Stimulated activated CD4-positive, alpha-beta T cell treated with anti-CD3 and anti-CD28 coated beads, Interleukin-2, amount 100 ng/mL, for 4 hours (primary cell): ENCODE measurements at places on chromosomes 3 and 15.

- no peak for DNase-seq
These were observed 5.3 kb downstream of the SH2D7 start for GRCh38 chr15:78097667-78098066.

DNA sequence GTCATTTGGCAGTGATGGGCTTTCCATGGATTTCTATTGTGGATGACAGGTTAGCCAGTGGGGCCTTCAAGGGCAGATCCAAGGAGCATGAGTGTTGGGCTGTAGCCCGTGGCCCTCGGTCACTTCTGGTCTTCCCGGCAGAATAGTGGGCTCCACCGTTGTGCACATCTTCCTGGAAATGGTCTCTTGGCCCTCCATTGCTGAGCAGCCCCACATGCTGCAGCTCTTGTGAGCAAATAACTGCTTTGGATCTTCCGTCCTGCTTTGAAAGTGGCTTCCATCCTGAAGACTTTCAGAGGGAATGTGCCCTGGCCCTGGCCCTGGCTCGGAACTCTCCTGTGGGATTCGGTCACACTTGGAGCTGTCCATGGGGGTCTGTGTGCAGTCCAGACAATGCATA lies 102.8 kb downstream of the SNRPN start:
- no peak for DNase-seq

GRCh38 chr3:146416366-146416765 lies 53.0 kb downstream of the PLSCR2 start:
- no peak for DNase-seq

- DNase-seq: no peak
These were observed 15.9 kb downstream of the ZNF860 start for GRCh38 chr3:31997500-31997899.

- no peak for DNase-seq
These were observed 17.4 kb downstream of the ONECUT1 start for GRCh38 chr15:52772766-52773165.

DNA sequence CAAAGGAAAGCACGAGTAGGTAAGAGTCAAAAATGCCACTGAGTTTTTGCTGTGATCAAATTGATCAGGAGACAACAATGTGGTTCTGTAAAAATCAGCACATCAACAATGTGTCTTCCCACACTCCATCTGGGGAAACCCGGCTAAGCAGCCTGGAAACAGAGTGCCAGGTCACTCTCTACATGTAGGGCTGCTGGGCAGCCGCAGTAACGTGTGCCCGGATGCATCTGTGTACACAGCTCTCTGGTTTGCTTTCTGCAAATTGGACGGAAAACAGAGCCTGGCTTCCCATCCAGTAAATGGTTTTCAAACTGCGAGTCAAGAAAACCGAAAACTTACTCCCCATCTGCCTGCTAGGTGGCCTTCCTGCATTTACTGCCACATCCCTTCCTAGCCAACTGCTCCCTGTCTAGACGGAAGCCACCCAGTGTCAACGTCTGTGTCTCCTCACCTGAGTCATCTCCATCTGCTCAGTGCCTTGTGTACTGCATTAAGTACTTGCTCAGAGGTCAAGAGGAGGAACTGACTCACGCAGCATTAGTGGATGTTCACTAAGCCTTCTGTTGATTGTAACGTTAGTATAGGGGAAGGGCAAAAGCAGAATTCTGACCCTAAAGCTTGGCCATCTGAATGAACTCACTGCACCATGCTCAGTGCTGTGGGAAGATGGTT lies 124.1 kb downstream of the TJP1 start:
- DNase-seq: no peak

DNA sequence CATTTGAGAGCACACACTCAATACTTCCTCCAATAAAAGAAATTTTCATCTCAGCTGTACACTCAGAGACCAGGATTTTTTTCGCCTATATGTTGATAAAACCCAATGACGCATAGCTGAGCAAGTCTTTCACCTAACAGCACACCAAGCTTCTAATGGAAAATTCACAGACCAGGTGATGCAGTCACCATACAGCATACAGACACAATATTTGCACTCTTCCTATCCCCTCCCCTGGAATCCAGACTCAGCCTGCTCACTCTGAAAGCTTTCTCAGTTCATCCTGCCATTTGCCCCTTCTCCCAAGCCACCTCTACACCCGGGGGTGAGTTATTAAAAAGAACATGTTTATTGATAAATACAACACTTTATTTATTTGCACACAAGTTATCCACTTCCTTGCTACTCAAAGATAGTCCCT lies 1.7 kb downstream of the TBC1D5 start:
- DNase-seq: no peak

GRCh38 chr3:130828948-130829947 lies 64.6 kb upstream of the ATP2C1 start:
- DNase-seq: no peak

DNA sequence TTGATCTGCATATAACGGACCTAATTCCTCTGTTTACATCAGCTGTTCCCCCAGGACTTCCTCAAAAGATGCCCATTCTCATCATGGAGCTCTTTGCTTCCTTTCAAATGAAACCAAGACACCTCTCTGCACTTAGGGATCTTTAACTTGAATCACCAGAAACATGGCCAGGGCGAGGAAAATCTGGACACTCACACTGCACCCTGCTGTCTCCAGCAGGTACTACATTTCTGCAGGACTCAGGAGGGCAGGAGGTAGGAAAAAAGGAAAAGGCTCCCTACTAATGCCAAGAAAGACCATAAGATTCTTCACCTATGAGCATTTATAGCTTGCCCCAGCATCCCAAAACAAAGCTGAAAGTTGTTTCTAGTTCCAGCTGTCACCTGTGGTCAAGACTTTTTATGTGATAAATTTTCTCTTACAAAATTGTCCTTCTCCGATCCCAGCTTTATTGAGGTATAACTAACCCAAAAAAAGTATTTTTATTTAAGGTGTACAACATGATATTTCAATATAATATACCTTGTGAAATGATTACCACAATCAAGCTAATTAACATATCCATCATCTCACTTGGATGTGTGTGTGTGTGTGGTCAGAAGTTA lies 87.3 kb upstream of the C15orf61 start:
- no peak for DNase-seq

- DNase-seq: no peak
These were observed 17.0 kb upstream of the ANO10 start for GRCh38 chr3:43638594-43639447.

DNA sequence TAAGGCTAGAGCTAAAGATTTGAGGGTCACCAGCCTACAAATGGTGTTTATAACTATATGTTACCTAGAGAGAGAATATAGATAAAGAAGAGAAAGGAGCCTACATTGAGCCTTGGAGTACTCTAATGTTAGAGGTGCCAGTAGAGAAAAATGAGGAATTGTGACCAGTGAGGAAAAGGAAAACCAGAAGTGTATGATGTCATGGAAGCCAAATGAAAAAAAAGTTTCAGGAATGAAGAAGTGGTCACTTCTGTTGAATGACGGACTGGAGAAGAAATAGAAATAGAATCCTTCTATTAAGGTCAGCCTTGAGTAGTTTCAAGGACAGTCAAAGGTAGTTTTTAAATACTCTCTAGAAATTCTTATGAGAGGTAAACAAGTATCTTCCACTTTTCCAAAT lies 51.2 kb upstream of the MLF1 start:
- DNase-seq: no peak

DNA sequence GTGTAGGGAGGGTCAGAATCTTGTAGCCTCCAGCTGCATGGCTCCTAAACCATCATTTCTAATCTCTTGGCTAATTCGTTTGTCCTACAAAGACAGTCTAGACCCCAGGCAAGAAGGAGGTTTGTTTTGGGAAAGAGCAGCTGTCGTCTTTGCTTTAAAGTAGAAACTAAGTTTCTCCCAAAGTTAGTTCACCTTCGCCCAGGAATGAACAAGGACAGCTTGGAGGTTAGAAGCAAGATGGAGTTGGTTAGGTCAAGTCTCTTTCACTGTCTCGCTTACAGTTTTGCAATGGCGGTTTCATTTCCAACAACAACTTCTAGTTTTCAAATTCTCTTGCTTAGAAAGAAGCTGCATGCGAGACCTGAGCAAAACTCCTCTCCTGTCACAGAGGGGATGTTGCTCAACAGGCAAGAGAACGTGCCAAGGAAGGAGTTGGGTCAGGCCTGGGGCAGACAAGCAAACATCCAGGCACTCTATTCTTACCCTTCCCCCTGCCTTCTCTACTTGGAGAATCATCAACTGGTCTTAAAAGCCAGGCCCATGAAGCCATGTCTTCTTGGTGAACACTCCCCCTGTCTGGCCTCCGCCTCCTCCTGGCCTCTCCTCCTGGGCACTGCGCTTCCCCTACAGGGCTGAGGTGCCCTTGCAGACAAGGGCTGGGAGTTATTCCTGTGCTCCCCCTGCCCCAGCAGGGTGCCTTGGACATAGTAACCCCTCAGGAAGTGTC lies 57.6 kb downstream of the TMEM44 start:
- DNase-seq: no peak

DNA sequence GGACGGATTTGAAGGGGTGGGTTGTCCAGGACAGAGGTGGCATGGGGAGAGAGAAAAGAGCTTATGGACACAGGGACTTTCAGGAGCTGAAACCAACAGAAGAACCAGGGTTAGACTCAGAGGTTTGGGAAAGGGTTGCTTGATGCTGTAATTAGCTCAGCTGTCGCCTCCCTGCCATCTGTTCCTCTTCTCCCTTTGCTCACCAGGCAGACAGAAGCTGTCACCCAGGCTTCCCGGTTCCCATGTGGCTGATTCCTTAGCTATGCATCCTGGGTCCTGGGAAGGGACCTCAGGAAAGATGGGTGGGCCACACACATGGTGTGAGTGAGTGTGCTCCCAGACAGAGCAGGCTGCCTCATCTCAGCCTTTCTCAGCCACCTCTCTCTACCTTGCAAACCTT lies 14.1 kb downstream of the PTPN23 start:
- DNase-seq: no peak

- DNase-seq: no peak
These were observed 18.2 kb upstream of the ADPGK start for GRCh38 chr15:72801590-72802325.

DNA sequence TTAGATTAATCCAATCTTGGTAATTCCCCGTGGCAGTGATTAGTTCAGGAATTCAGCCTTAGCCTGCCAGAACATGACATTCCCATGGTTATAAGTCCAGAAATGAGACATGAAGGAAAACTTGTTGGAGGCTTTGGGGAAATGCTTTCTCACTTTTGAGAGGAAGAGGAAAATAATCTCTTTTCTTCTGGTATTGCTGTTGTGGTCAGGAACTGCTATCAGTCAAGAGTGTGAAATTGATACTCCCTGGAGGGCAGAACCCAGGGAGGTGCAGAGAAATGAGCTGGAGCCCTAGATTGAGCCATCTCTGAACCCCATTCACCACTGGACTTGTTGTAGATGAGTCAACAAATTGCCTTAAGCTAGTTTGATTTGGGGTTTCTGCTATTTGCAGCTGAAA lies 38.6 kb upstream of the APH1B start:
- DNase-seq: no peak

DNA sequence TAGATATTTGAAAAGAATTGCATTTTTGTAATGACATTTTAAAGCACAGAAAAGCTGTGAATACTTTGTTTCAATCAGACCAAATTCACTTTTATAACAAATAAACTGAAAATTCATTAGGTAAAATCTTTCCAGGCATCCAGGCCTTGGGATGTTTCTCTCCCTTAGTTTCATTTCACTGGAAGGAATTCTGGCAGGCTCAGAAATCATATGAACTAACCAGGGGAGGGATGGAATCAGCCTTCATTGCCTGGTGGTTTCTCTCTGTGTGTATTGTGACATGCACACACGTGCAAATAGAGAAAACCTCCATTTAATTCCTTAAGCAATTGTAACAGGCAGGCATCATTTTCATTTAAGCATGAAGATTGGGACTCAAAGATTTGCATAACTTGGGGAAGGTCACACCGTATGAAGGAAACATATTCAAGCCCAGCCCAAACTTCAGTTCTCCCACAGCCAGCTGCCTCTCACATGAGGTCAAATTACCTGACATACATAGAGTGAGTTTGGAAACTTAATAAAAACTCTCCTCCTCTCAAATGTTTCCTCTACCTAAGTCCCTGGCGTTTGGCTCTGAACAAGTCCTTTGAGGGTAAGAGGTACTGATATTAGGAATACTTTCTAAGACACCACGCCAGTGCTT lies 376.1 kb upstream of the MCTP2 start:
- DNase-seq: no peak

GRCh38 chr3:192867645-192868044 lies 50.0 kb downstream of the MB21D2 start:
- DNase-seq: no peak

DNA sequence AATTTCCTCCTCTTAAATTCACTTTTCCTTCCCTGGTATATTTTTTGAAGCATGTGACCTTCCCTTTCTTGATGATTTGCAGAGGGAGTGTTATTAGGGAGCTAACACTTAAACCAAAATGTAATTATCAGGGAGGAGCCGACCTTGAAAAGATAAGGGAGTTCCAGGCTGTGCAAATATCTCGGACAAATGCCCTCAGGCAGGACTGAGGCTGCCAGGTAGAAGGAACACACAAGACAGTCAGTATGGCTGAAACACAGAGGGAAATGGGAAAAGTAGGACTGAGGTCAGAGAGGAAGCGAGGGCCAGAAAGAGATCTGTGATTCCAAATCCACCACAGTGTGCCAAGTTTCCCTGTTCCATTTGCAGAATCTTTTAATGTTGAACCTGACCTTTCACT lies 221.0 kb downstream of the CNTN3 start:
- no peak for DNase-seq

- DNase-seq: no peak
These were observed 223.5 kb upstream of the PROK2 start for GRCh38 chr3:72008226-72008996.

DNA sequence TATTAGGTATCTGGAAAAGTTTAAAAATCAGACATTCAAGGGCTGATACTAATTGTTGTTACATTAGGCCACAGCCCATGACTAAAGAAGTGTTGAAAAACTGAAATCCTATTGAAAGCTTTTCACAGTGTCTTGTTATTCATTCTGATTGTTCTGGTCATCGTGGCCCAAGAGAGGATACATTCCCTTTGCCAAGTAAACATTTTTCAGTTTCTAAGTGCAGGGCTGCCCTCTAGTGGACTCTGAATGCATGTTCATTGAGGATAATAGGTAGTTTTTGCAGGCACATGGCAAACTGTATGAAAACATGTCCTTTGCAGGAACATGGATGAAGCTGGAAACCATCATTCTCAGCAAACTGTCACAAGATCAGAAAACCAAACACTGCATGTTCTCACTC lies 181.1 kb downstream of the MYRIP start:
- DNase-seq: no peak

DNA sequence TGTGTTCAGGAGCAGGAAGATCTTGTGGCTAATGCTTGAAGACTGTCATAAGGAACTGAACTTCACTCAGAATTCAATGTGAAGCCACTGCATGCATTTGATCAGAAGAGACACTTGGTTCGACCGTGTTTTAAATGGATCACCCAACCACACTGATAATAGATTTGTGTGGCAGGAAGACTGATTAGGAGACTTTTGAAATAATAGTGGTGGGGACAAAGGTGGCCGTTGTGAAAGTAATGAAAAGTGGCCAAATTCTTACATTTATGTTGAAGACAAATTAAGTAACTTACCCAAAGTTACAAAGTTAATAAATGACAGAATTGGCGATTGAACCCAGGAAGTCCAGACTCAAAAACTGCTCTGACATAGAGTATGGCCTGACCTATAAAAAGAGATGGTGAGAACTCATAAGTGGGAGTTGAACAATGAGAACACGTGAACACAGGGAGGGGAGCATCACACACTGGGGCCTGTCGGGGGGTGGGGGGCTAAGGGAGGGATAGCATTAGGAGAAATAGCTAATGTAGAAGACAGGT lies 286.9 kb upstream of the DNAJC19 start:
- no peak for DNase-seq
